ENCODE measurements at places on chromosomes 3 and 15.
A peak's percentile ranks its signal among the peaks of the same experiment; 100 is the strongest.

GRCh38 chr3:189449084-189449483, 182.1 kb upstream of the TP63 start:
- no peak for DNase-seq

DNA sequence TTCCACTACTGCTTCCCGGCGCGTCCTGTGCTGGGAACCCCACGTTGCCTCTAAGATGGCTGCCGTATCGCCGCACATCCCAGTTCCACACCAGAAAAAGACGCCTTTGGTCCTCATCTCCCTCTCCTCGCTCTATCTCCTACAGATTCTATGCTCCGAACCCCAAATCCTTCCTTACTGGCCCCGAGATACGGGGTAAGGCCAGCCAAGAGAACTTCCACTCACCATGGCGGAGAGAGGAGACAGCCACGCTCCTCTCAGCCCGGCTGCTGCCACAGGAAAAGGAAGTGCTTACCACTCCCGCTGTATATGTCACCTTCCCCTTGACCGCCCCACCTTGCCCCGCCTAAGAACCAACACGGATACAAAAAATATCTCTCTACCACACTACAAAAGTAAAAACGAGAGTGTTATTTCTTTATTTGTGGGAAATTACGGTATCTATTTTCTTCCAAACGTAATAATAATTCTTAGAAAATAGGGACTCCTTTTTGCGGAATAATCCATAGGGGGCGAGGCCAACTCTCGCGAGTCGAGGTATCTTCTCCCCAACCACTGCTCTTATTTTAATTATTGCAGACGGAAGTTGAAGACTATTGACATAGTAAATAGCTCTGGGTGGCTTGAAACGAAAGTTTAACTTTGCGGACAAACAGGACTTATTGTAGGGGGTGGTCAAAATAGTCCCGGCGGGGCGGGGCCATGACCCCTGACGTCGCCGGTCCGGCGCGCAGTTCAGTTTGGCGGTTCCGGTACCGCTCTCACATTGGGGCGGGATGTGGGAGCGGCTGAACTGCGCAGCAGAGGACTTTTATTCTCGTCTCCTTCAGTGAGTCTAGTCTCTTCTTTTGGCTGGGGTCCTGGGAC, at the start of the genes RPL4 and ZWILCH:
TSS of gene RPL4 (minus strand) at position 293 of the 867 bp plus-strand sequence. CDS start at position 228, 65 bp downstream.
TSS of gene ZWILCH (plus strand) at position 764 of the 867 bp plus-strand sequence. CDS start at position 777, 13 bp downstream.
- DNase-seq = peak; percentile 80

DNA sequence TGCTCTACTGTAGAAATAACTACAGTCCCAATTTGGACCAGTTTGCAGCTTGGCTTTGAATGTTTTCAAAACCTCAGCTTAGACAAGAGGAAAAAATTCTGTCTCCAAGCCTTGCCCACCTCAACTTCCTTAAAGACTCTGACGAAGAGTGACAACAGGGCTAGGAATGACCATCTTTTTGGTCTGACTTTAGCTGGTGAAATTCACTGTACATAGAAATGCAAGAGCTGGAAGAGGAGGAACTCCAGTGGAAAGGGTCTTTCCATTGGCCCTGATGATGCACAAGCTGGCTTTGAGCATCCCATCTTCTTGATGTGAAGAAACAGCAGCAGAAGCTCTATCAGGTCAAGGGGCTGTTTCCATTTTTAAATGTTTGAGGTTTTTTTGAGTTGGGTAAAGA, 22.7 kb upstream of the SH3BP5 start:
- no peak for DNase-seq

DNA sequence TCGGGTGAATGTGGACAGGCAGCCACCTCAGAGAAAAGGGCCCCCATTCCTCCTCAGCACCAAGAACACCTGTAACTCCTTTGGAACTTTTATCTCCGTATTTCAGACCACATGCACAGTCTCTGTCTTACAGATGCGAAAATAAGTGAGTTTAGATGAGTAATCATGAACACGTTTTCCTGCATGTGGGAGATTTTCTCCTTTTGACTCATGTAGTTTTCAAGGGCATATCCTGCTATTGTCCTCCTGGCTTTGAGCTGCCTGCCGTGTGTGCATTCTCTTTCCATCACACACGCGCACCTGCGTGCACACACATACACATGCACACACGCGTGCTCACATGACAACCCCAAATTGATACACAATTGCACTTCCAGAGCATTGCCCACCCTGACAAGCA, 239.2 kb downstream of the GABRG3 start:
- no peak for DNase-seq

GRCh38 chr3:151793636-151794035, 20.3 kb upstream of the AADAC start:
- DNase-seq = no peak

DNA sequence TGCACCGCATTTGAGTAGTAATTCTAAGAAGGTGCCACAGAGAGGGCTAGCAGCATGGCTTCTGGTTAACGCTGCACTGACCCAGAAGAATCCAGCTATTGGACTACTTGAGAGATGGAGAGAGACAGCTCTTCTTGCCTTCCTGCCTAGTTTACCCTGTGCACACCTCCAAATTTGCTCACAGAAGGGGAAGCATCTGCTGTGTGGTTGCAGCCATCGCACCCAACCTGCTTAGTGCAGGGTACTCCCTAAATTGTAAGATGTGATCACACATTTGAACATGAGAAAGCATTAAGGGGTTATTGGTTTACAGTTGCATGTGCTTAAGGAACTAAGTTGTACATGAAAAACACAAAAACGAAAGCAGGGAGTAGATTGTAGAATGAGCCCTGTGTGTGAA, 122.1 kb downstream of the FOXB1 start:
- DNase-seq = no peak

DNA sequence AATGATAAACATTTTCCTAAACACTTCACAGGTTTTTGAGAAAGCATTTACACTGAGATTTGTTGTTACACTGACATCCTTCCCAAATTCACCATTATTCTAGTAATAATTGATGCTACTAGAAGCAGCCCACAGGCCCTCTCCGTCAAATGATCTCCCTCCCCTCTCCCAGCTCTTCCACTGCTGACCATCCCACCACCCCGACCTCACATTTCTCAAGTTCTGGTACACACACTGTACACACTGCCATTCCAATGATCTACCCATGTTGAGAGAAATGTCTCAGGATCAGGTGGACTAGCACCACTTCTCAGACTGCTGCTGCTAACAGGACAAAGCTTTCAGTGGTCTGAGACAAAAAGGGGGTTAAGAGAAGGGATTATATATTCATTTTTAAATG, 3.5 kb downstream of the TBC1D5 start:
- no peak for DNase-seq

- DNase-seq = no peak
Measured at GRCh38 chr3:52228266-52228665, 2.8 kb upstream of the TLR9 start.
